ENCODE measurements at places on chromosomes 5 and 9.

- DNase-seq: no peak
Measured at GRCh38 chr5:180213256-180213600, 4.2 kb upstream of the RASGEF1C start.

DNA sequence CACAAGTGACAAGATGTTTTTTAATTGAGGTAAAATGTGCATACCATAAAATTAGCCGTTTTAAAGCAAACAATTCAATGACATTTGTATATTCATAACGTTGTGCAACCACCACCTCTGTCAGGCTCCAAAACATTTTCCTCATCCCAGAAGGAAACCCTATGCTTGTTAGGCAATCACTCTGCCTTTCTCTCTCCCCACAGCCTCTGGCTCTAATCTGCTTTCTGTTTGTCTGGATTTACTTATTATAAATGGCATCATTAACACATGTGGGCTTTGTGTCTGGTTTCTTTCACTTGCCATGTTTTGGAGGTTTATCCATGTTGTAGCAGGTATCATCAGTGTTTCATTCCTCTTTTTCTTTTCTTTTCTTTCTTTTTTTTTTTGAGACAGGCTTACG lies 1.4 kb upstream of the N4BP3 start:
- no peak for DNase-seq

GRCh38 chr9:70046274-70047070 lies 2.8 kb downstream of the MAMDC2 start:
- no peak for DNase-seq

- no peak for DNase-seq
Measured at GRCh38 chr5:39691993-39692392, 267.2 kb upstream of the DAB2 start.

- no peak for DNase-seq
Measured at GRCh38 chr9:81656004-81656403, 33.3 kb downstream of the TLE1 start.

- DNase-seq: no peak
Measured at GRCh38 chr5:147174671-147175265, 60.1 kb upstream of the STK32A start.

DNA sequence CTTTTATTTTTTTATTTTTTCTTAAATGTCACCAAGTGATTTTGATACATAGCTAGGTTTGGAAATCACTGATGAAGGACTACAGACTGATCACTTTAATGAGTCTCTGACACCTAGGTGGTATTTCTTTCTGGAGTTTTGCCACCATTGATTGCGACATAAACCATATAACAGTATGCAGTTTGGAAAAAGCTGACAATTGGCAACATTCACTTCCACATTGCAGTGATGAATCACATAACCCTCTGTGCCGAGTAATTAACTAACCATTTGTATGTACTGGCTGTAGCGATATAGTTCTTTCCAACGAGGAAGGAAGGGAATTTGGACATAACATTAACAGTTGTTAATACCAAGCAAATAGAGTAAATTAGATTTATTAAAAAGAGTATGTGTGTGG lies 222.9 kb upstream of the EFNA5 start:
- DNase-seq: no peak

- DNase-seq: no peak
Measured at GRCh38 chr9:127204771-127205470, 59.7 kb upstream of the GARNL3 start.

- DNase-seq: no peak
Measured at GRCh38 chr5:43207601-43208000, 15.6 kb downstream of the NIM1K start.

DNA sequence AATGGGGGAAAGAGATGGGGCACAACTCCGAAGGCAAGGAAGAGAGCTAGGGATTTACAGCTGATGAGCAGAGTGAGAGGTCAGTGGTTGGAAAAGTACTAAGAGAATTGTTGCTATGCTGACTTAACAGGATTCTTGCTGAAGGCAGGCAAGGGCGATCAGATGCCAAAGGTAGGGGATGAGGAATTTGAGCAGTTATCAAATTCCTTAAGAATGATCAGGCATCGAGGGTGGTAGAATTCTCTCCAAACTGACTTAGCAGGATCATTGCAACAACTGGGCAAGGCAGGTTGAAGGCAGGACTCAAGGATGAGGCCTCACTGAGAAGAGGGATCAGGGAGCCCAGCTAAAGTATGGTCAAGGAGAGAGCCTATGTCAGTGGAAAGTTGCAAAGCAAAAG lies 171.0 kb downstream of the HSD17B3 start:
- no peak for DNase-seq

- DNase-seq: no peak
Measured at GRCh38 chr5:133642153-133642722, 29.9 kb upstream of the FSTL4 start.

DNA sequence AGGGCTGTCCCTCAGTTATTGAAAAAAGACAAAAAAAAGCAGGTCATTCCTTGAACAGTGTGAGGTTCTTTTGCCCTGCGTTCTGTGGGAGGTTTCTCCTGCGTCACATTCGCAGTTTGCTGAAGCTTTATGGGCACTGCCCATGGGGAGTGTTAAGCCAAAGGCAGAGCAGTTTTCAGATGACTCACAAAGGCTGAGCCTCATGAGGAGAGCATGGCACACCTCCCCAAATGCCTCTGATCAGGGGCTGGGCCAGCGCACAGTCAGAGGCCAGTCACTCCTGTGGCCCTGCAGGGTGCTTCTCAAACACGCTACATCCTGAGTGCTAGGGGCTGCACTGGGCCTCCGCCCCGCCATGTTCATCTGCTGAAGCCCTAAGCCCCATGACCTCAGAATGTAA lies 38.4 kb downstream of the IRX1 start:
- no peak for DNase-seq

- no peak for DNase-seq
Measured at GRCh38 chr5:148230240-148230639, 8.1 kb upstream of the MARCOL start.

DNA sequence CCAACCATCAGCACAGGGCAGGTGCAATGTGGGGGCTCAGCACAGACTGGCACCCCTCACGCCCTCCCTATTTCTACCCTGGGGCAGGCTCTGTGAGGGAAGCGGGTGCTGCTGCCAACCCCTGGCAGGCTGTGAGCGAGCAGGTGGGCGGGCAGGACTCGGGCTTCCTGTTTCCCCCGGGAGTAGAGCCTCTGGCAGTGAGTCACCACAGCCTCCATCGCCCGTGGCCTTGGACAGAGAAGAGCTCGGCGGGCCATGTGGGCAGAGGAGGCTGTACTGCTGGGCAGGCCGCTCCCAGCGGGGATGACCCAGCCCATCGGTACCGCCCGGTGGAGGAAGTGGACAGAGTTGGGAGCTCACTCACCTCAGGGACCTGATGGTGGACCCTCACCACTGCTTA lies 16.6 kb downstream of the KCNT1 start:
- DNase-seq: no peak

DNA sequence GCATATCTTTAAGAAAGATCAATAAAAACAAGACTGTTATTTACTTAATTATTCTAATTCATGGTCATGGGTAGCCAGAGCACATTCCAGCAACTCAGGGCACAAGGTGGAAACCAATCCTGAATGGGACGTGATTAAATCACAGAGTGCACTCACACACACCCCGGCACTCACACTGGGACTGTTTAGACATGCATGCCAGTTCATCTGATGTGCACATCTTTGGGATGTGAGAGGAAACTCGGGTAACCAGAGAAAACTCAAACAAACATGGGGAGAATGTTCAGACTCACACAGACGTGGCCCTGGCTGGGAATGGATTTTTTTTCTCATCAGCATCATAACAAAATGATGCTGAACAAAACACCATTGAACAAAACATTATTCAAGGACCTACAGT lies 29.4 kb downstream of the SMAD5 start:
- no peak for DNase-seq
